ENCODE measurements at places on chromosomes 12 and 14. TPM values are rescaled to one million over a fixed set of nuclear protein-coding genes. Genes with fewer than 3 reads are reported as not detected.

The LMO3 gene
- total RNA-seq, result not detected

The ZC3H14 gene
- 63.6 TPM for total RNA-seq

The GAS2L3 gene
- 3.9 TPM for total RNA-seq

The SMAGP gene
- total RNA-seq, result 0.86 TPM

The GON7 gene
- total RNA-seq, result 12.9 TPM

The FOXA1 gene
- total RNA-seq, result 0.05 TPM

The TAS2R42 gene
- total RNA-seq, result not detected

The OTX2 gene
- not detected for total RNA-seq

The LRFN5 gene
- total RNA-seq, result not detected

The TMEM117 gene
- total RNA-seq, result 1.4 TPM

The SRRM4 gene
- total RNA-seq, result not detected

The METTL25 gene
- 5.3 TPM for total RNA-seq

The CCDC196 gene
- total RNA-seq, result not detected

The WSCD2 gene
- not detected for total RNA-seq

The DPY19L2 gene
- total RNA-seq, result 0.70 TPM

The CMTM5 gene
- not detected for total RNA-seq

The BIN2 gene
- total RNA-seq, result 39.9 TPM

The ASPG gene
- not detected for total RNA-seq

The FAM181A gene
- not detected for total RNA-seq

The PPP1R1A gene
- total RNA-seq, result not detected

The PPM1H gene
- total RNA-seq, result not detected

The C12orf42 gene
- total RNA-seq, result 0.23 TPM
